ENCODE measurements at places on chromosomes 6 and 20.

DNA sequence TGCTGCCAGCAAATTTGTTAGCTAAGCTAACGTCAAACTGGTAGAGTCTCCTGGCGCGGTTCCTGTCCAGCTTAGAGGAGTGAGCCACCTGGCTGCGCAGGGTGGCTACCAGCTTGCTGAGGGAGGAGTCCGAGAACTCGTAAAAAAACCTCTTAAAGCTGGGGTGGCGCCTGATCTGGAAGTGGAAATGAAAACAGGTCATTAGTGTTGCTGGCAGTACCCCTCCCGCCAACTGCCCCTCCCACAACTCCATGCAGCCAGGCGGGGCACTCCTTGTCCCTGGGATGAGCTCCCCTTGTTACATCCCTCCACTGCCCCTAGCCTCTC lies 17.3 kb downstream of the BNIP5 start:
- DNase-seq, result no peak

- DNase-seq, result no peak
Observed at GRCh38 chr6:117306227-117306790, 41.0 kb downstream of the VGLL2 start.

GRCh38 chr6:154403788-154404187 lies 47.2 kb upstream of the IPCEF1 start:
- DNase-seq, result no peak

GRCh38 chr20:33290852-33291251 lies 7.8 kb downstream of the BPIFB1 start:
- no peak for DNase-seq

DNA sequence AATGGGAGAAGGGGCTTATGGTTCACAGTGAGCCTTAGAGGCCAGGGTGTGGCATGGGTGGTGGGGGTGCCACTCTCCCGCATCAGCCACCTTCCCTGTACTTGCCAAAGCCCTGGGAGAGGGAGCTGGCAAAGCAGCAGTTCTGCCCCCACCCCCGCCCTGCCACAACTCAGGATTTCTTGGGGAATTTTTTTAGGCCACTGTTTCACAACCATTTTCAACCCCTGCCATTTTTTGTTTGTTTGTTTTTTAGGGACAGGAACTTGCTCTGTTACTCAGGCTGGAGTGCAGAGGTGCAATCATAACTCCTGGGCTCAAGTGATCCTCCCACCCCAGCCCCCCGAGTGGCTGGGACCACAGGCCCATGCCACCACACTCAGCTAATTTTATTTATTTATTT lies 22.4 kb upstream of the TM9SF4 start:
- no peak for DNase-seq

DNA sequence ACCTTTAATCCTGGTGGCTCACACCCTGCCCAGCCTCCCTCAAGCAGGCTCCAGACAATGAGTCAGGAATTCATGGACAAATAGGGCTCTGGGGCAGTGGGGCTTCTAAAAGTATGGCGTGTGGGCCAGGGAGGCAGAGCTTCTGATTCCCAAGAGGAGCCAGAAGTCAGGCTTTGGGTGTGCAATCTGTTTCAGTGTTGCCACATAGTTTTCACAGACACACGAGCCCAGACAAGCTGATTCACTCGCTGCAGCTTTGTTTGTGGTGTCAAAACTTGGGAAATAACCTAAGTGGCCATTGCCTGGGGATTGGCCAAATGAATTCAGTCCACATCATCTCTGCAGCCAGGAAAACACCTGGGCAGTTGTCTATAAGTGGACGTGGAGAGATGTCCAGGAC lies 9.2 kb downstream of the PEDS1 start:
- no peak for DNase-seq
